Fibroblast of skin of scalp (primary cell): ENCODE measurements at places on chromosomes 12 and 14.

DNA sequence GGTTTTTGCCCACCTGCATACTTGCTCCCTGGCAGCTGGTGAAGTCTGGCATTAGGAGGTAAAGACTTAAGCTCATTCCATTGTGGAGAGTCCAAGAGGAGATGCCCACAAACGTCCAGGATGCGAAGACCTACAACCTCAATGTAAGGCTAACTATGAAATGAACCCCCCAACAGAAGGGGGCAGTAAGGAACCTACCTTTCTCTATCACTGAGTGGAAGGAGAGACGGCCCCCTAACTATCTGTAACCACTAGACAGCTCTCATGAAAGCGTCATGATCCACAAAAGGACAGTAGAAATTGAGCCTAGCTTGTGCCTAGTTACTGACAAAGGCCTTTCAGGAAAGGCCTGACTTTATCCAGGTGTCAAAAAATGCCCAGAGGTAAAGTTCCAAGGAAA is 55.3 kb downstream of the ZFYVE21 start:
- DNase-seq, result no peak

- no peak for DNase-seq
Measured at GRCh38 chr12:66898700-66899469, 220.0 kb upstream of the GRIP1 start.

- peak; percentile 85 for DNase-seq
Measured at GRCh38 chr14:64764641-64765520, 60.7 kb downstream of the PLEKHG3 start.

DNA sequence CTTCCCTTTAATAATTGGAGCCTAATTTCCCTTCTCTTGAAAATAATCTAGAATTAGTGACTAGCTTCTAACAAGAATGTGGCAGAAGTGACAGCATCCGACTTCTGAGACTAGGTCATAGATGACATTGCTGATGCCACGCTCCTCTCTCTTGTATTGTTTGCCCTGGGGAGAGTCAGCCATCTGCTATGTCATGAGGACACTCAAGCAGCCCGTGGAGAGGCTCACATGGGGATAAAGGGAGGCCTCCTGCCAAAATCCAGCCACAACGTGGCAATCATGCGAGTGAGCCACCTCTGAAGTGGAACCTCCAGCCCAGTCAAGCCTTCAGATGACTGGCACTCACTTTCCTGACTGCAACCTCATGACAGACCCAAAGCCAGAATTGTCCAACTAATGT is 54.2 kb upstream of the LRRK2 start:
- DNase-seq, result no peak
